ENCODE measurements at places on chromosomes 2 and 18. TPM values are rescaled to one million over a fixed set of nuclear protein-coding genes. Genes with fewer than 3 reads are reported as not detected.

Gene PIEZO2
- total RNA-seq = 0.91 TPM

Gene HAAO
- 1.5 TPM for total RNA-seq

GRCh38 chr2:184004289-184004947 is 593.9 kb upstream of the ZNF804A start:
- no peaks in the 10 kb centered on the region for H3K36me3 ChIP-seq
- no peak overlapping the region for H3K27ac ChIP-seq
- no peaks in the 10 kb centered on the region for H3K27me3 ChIP-seq
- H3K4me3 ChIP-seq = no peak overlapping the region

DNA sequence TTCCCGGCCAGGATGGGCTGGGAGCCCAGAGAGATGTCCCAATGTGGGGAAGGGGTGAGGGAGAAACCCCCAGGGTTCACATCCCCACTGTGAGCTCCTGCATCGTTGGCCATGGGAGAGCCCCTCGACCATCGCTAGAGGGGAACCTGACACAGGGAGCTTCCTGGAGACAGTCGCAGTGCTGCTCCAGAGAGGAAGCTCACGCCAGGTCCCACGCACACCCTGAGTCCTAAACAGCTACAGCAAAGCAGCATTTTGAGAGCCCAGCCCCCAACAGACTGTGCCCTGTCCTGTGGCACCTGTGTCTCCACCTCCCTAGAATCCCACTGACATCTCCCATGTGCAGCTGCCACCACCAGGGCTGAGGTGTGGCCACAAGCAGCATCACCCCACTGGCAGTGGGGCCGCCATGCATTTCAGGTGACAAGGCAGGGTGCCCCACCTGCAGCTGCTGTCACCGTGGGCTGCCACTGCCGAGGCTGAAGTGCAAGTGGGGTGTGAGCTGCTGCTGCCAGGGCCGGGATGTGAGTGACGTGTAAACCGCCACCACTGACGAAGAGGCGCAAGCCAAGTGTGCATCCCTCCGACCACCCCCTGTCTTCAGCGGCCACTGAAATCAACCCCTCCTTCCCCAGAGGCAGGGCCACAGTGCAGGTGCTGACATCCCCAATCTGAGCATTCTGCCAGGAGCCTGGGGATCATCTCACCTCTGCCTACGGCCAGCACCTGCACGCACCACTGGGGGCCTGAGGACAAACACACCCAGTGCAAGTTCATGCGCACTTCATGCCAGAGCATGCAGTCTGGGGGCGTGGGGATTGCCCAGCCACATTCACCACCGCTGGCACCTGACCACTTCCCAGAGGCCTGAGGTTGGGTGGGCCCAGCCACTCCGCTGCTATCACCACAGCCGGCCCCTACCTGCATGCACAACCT is 467.7 kb upstream of the SALL3 start:
- no peak overlapping the region for H3K4me3 ChIP-seq
- no peak overlapping the region for H3K27ac ChIP-seq
- no peaks in the 10 kb centered on the region for H3K27me3 ChIP-seq
- DNase-seq = no peak
- no peaks in the 10 kb centered on the region for H3K36me3 ChIP-seq
- H3K4me1 ChIP-seq = no peaks in the 10 kb centered on the region

DNA sequence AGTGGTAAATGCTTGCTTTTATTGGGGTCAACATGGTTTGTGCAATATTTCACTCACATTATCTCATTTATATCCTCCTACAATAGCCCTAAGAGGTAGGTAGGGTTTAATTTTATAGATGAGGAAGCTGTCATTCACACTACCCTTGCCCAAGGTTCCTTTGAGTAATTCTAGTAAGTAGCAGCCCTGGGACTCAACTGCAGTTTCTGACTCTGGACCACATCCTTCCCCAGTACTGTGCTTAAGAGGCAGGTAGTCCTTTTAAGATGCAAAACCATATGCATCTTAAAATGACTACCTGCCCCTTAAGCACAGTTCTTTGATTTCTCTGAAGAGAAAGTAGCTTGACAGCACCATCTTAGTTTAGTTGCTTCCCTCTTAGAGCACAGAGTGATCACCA is 15.7 kb upstream of the NT5C1B start:
- no peak overlapping the region for H3K27ac ChIP-seq
- no peaks in the 10 kb centered on the region for H3K36me3 ChIP-seq
- no peak overlapping the region for H3K4me3 ChIP-seq
- DNase-seq = no peak

DNA sequence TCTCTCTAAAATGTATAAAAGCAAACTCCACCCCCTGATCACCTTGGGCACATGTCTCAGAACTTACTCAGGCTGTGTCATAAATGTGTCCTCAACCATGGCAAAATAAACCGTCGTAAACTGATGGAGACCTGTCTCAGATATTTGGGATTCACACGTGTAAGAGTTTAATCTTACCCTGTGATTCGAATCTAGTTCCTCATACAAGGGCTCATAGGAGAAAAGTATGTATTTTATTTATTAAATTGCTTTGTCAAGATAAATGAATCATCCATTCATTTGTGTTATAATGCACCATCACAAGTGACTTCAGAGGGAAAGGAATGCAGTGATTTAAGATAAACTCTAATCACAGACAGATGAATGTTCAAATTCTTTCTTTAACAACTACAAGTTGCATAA is 712.5 kb upstream of the LRATD1 start:
- H3K27ac ChIP-seq = no peak overlapping the region
- DNase-seq = no peak
- H3K4me3 ChIP-seq = no peak overlapping the region
- H3K36me3 ChIP-seq = no peaks in the 10 kb centered on the region

- H3K4me3 ChIP-seq = no peak overlapping the region
- no peaks in the 10 kb centered on the region for H3K36me3 ChIP-seq
- no peaks in the 10 kb centered on the region for H3K4me1 ChIP-seq
- no peaks in the 10 kb centered on the region for H3K27me3 ChIP-seq
- no peak for DNase-seq
- no peak overlapping the region for H3K27ac ChIP-seq
These were observed 1091.5 kb upstream of the GYPC start for GRCh38 chr2:125564471-125564870.
